ENCODE measurements at places on chromosomes 1 and 21.

DNA sequence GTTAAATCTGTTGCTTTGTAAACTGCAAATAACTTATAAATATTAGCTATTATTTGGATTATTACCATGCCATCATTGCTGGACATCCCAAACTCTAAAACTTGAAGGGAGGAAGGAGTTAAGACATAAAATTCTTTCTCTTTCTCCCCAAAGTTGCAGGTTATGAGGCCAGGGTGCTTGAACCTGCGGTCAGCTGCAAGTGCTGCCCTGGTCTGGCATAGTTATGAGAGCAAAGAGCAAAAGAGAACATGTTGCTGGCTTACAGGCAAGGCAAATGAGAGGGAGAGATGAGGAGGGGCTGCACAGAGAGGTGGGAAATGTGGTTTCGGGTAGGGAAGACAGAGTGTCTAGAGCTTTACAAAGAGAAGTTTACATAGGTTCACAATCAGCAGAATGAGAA, 30.8 kb downstream of the GADD45A start:
- DNase-seq: no peak

- no peak for DNase-seq
Measured at GRCh38 chr1:77143529-77144121, 75.6 kb downstream of the PIGK start.

DNA sequence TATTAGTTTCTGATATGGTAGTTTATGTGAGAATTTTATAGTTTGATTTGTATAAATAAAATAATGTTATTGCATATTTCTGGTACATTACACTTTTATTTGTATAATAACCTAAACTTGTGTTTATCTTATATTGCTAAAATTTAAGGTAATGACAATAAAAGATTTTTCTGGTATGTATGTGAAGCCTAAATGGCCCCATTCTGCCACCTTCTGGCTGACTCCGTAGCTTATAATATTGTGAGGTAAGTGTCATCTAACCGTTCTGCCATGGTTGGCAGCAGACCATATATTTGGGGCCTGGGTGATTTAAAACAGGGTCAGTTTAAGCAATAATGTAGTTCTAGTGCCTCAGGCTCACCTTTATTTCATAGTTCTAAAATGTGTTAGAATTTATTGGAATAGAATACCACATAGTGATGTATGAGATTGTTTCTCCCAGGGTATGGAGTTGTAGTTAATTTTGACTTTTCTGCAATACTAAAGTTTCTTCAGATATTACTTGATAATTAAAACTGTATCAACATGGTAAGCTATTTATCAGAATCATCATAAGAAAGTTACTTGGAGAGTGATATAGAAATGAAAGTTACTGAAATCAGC, 21.2 kb upstream of the PRKACB start:
- DNase-seq: no peak

- DNase-seq: no peak
Measured at GRCh38 chr1:27885621-27886352, 13.4 kb downstream of the THEMIS2 start.

DNA sequence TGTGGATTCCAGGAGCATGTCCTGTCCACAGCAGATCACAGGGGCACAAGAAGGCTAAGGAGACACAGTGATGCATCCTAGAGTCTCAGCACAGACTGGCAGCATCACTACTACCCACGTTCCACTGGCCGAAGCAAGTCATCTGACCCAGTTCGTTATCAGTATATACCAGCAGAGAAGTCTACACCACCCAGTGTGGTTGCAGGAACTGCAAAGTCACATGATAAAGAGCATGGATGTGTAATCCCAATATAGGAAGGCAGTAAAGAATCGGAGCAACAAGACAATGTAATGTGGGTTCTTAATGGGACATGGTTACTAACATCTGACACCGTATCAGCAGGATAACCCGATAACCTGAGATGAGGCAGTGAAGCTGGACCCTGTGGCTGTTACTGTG, 246.6 kb downstream of the RRAGC start:
- no peak for DNase-seq

DNA sequence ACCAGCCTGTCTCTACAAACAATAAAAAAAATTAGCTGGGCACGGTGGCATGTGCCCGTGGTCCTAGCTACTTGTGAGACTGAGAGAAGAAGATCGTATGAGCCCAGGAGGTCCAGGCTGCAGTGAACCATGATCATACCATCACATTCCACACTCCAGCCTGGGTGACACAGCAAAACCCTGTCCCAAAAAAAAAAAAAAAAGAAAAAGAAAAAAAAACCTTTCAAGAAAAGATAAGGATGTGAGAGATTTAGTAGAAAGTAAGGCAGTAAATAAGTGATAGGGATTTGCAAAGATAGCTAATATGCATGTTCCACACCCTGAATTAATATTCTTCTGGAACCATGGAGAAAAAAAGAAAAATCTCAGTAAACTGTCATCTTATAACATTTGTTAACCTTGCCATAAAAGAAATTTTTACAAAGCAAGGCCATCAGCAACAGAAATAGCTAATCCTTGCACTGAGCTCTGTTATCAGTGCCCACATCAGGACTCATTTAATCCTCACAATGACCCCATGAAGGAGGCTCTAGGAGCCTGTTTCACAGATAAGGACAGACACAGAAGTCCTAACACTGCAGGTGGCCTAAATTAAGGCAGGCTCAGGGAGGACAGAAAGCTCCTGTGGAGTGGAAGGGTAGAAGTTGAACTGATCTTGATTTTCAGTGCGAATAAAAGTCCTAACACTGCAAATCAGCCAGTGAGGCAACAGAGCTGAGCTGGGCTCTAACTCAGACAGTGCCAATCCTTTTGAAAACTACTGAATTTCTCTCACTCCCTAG, 7.6 kb downstream of the GNB1 start:
- no peak for DNase-seq

GRCh38 chr21:37623689-37624088, 257.1 kb downstream of the DYRK1A start:
- no peak for DNase-seq

DNA sequence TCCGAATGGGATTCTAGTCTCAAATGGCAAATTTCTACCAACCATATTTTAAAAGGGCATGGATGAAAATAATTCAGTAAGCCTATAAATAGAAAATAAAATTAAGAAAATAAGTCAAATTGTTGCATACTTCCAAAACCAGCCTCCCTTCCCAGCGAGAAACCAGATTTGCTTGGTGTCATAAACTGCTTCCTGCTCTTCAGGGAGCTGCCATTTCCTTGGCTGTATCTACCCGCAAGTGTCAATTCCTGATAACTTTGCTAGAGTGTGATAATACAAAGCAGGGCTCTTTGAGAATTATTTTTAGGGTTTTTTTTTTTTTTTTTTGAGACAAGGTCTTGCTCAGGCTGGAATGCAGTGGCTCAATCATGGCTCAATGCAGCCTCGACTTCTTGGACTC, 62.3 kb downstream of the S1PR1 start:
- no peak for DNase-seq

- no peak for DNase-seq
Measured at GRCh38 chr1:229714964-229715603, 89.0 kb downstream of the URB2 start.
